ENCODE measurements at places on chromosomes 2 and 18. TPM values are rescaled to one million over a fixed set of nuclear protein-coding genes. Genes with fewer than 3 reads are reported as not detected.

Gene CYTIP
- total RNA-seq: 0.34 TPM

Gene MERTK
- total RNA-seq: 2.7 TPM

Gene CABLES1
- total RNA-seq: 7.5 TPM

Gene NMUR1
- total RNA-seq: not detected

Gene DPP4
- total RNA-seq: 78.9 TPM

Gene TDRD15
- not detected for total RNA-seq

Gene LIPG
- total RNA-seq: 196 TPM

Gene OTX1
- not detected for total RNA-seq

Gene CAPN14
- total RNA-seq: 0.58 TPM

Gene BOK
- total RNA-seq: 86.8 TPM

Gene FOXI3
- total RNA-seq: 0.21 TPM

Gene FBXO48
- total RNA-seq: 0.54 TPM

Gene ZNF521
- total RNA-seq: 14.5 TPM

Gene CFAP65
- total RNA-seq: not detected

Gene FHOD3
- 47.2 TPM for total RNA-seq

Gene DSG1
- not detected for total RNA-seq

Gene HOXD12
- total RNA-seq: not detected

Gene MYO7B
- 0.50 TPM for total RNA-seq

Gene PTPRN
- 3.8 TPM for total RNA-seq

Gene CYP26B1
- total RNA-seq: 1.1 TPM

Gene BOLL
- total RNA-seq: not detected

Gene DHRS9
- total RNA-seq: not detected

Gene COBLL1
- total RNA-seq: 57.2 TPM

Gene GCFC2
- 19.8 TPM for total RNA-seq

Gene SPC25
- total RNA-seq: 2.0 TPM

Gene DLGAP1
- 2.6 TPM for total RNA-seq

Gene FLACC1
- total RNA-seq: 0.14 TPM

Gene ZC3H6
- 6.6 TPM for total RNA-seq

Gene CNGA3
- total RNA-seq: 0.21 TPM

Gene KCMF1
- total RNA-seq: 97.6 TPM

Gene CROCC2
- total RNA-seq: not detected

Gene IAH1
- 51.9 TPM for total RNA-seq

Gene PDCD1
- not detected for total RNA-seq

Gene PID1
- 3.3 TPM for total RNA-seq

Gene C2orf78
- not detected for total RNA-seq

Gene GPAT2
- total RNA-seq: 1.6 TPM

Gene ABCG5
- not detected for total RNA-seq

Gene SYT4
- total RNA-seq: not detected

Gene TM4SF20
- not detected for total RNA-seq

Gene EGR4
- total RNA-seq: not detected

Gene TTN
- under 0.01 TPM for total RNA-seq

Gene SP140L
- 7.9 TPM for total RNA-seq

Gene KIAA2012
- not detected for total RNA-seq

Gene DYNAP
- not detected for total RNA-seq

Gene STAT4
- 1.1 TPM for total RNA-seq

Gene KCNIP3
- total RNA-seq: 5.1 TPM

Gene RAB12
- total RNA-seq: 60.5 TPM

Gene LYG2
- not detected for total RNA-seq
